ENCODE measurements at places on chromosomes 4 and X.

DNA sequence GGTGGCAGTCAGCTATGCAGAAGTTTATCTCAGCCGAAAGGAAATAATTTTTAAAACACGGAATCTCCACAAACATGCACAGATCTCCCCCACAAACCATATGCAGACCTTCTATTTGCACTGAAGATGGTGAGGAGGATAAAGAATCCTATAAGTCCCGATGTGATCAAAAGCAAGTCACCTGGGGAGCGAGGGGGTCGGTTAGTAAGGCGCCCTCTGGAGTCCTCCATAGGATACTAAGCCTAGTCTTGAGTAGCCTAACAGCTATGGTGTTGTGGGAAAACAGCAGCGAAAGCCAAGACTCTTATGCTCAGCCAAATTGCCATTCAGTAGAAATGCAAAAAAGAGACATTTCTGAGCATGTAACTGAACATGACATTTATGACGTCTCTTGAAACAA, 210.9 kb downstream of the FRMPD4 start:
- DNase-seq = no peak

DNA sequence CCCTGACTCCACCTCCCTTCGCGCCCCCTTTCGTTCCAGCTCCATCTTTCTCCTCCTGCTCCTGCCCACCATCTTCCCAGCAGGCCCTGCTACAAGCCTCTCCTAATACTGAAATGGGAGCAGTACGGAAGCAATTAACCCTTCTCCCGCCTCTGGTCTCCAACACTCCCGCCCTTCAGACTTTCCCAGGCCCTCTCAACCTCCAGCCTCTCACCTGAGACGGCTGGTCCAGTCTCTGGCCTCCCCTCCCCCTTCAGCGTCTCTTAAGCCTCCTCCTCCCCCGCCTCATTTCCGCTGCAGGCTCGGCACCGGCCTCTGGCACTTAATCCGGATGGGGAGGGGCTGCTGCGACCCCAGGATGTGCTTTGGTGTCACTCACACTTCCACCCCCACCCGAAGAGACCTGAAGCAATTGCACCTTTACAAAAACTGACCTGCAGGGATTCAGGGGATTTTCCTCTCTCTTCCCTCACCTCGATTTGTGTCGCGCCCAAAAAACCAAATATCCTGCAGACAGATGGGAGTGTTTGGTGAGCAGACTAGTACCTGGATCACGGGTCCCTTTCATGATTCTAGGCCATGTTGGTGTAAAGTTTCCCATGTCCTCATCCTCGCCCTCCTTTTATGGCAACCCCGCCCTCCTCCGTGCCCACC, 657 bp downstream of the TCEAL8 start:
- peak; percentile 27 for DNase-seq

DNA sequence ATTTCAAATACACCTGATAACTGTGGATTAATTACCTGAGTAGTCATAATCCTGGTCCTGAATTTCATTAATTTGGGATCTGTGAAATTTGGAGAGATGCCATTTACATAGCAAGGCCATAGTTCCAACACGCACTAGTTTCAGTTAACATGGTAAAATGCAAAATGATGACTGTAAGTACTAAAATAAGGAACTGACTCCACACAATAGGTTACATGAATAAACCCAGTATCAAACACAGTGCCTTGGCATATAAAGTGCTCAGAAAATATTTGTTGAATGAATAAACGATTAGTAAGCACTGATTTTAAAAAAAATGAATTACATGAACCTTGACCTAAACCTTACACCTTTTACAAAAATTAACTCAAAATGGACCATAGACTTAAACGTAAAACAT, 9.0 kb downstream of the FBXO8 start:
- no peak for DNase-seq

- no peak for DNase-seq
Observed at GRCh38 chr4:140116442-140117104, 37.4 kb downstream of the MAML3 start.

- no peak for DNase-seq
Observed at GRCh38 chrX:97987979-97988378, 1104.3 kb downstream of the RPA4 start.

DNA sequence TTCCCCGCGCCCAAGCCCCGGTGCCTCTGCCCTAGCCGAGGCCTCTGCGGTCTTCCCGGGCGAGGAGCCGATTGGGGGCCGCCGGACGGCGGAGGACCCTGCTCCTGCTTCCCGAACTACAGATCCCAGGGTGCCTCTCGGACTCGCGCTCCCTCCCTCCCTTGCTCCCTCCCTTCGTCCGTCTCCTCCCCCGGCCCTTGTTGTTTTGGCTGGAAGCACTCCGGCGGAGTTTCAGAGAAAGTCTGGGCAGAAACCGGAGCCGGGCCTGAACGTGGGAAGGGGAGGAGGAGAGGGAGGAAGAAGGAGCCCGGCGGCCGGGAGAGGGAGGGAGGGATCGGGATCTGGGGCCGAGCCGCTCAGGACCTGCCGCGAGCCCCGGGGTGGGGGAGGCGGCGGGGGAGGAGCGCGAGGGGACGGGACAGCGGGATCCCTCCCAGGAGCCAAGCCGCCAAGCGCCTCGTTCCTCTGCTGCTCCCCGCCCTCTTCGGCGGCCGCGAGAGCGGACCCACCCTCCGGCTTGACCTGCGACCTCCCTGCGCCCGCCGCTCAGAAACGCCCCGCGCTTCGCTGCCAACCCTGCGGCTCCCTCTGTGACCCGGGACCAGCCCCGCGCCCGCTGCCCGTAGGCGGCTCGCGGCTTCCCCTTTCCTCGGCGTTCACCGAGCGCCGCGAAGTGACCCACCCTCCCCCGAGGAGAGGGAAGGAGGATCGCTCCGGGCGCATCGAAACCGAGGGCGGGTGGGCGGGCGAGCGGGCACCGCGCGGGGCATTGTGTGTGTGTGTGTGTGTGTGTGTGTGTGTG, 496 bp upstream of the GAB1 start:
- DNase-seq = peak; percentile 56

GRCh38 chr4:143407474-143407873, 70.8 kb downstream of the GAB1 start:
- no peak for DNase-seq

GRCh38 chr4:30865691-30866090, 145.5 kb downstream of the PCDH7 start:
- no peak for DNase-seq

GRCh38 chr4:123941306-123941705, 544.7 kb downstream of the SPRY1 start:
- DNase-seq = no peak

- no peak for DNase-seq
Observed at GRCh38 chr4:158894826-158895225, 126.0 kb downstream of the FNIP2 start.

GRCh38 chr4:36651253-36651652, 369.8 kb downstream of the DTHD1 start:
- DNase-seq = no peak

DNA sequence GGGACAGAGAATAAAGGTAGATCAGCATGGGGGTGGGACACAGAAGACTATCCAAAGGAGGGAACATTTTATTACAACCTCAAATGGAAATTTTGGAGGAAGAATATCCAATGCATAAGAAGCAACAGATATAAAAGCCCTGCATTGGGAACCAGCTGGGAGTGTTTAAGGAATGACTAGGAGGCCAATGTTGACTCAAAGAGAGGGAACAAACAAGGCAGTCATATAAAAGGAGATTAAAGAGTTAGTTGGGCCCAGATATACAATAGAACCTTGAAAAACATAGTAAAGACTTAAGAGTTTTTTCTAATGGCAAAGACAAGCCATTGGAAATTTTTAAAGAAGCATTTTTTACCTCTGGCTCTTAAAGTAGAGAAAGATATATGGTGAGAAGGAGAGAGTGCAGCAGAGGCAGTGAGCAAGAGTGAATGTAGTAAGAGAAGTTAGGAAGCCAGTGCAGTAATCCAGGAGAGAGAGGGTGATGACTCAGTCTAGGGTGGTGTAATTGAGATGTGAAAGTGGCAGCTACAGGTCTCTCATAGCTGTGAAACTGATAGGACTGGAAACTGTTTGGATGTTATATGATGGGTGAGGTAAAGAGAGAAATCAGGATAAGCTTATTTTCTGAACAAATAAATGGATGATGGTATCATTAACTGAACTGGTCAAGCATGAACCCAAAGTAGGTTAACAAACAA, 182.2 kb upstream of the ATOH1 start:
- DNase-seq = no peak

DNA sequence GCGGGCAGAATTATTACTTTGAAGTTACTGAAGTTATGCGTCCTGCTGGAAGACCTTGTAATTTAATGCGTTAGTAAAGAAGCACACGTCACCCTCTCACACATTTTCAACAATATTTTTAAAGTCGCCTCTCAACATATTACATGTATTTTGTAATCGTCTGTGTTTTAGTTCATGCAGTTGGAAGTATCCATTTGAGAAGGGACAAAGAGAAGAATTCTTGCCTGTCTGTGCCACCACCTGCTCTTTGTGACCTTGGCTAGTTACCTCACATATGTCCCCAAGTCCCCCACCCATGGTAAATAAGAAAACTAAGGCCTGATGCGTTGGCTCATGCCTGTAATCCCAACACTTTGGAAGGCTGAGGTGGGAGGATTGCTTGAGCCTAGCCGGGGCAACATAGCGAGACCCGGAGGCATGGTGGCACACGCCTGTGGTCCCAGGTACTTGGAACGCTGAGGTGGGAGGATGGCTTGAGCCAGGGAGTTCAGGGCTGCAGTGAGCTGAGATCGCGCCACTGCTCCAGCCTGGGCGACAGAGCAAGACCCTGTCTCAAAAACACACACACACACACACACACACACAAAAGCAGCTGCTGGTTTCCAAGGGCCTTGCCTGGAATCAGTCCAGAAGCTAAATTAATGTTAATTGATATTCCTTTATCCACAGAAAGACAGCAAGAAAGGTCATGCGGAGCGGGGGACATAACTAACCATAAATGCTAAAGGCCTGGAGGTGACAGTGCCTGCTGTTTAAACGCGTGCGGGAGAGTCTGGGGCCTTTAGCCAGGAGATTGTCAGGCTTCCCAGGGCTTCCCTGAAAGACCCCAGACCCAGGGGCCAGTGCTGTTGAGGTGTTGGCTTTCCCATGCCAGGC, 811 bp downstream of the TMEM187 start:
- no peak for DNase-seq

DNA sequence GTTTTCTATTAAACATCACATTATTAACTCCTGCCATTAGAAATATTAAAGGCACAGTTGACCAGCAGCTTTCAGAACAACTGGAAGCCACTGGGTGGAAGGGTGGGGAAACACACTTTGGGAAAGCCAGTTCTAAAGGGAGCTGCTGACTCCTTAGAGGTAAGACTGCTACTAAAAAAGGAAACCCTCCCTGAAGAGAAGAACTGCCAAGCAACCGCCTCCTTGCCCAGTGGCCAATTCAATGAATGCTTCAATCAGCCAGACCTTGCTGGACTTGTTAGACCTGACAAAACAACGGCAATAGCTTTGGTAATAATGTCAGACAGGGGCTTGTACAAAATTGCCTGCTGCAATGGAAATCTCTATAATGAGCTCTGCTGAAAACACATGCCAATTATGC, 15.6 kb downstream of the OPHN1 start:
- no peak for DNase-seq

GRCh38 chr4:25823632-25824031, 39.2 kb downstream of the SEL1L3 start:
- DNase-seq = no peak

DNA sequence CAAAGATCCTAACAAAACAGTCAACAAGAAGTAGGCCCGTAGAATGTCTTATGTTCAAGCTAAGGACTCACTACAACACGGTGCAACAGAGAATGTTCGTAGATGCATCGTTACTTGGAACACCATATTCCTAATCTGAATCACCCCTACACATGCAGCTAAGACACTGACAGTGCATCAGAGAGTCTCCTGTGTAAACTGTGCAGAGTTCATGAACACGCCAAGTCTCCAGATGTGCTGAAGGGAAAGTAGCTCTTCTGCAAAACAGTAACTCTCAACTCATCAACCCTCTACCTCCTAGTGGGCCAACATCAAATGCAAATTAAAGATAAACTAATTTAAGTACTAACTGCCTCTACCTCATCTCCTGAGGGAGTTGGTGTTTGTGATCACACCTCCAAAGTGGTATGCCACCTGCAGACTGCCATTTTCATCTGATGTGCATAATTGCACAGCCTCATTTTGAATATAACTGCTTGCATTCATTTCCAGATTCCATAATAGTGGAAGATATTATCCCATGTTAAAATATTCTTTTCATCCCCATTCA, 73.5 kb downstream of the MOSPD2 start:
- no peak for DNase-seq

- no peak for DNase-seq
Observed at GRCh38 chrX:48540480-48540879, 966 bp downstream of the TBC1D25 start.

- DNase-seq = no peak
Observed at GRCh38 chr4:85708468-85708867, 233.5 kb downstream of the ARHGAP24 start.

DNA sequence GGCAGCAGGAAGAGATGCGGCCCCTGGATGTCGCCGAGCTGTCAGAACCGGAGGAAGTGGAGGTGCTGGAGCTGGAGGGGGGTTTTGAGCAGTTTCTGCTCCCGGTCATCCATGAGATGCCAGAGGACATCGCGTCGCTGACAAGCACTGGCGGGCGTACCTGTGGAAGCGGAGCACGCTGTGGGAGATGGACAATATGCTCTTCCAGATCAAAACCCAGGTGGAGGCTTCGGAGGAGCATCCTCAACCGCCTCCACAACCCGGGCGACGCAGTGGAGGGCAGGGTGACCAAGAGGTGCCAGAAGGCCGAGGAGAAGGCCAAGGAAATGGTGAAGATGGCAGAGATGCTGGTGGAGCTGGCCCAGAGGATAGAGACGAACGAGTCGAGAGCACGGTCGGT, 7.6 kb upstream of the CCNQ start:
- no peak for DNase-seq

DNA sequence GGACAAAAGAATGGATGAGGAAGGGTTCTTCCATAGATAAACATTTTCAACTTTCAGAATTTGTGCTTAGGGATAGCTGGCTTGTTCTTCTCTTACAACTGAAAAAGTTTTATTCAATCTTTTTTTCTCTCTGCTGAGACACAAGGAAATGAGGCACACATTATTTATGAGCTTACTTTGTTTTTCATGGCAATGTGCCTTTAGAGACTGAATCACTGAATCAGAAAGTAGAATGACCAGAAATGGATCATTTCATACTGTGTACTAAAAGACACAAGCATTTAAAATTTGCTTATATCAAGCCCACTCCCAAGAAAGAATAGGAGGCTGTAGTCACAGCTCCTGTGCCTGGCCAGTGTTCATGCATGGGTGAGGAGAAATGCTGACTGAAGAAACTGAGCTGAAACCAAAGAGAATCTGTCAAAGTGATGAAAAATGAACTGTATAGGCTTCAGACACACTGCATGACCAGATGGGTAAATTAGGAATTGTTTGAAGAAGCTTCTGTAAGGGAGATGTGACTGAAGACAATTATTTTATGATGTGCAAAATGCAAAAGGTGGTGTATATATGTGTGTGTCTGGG, 413.8 kb downstream of the RAPGEF2 start:
- no peak for DNase-seq

DNA sequence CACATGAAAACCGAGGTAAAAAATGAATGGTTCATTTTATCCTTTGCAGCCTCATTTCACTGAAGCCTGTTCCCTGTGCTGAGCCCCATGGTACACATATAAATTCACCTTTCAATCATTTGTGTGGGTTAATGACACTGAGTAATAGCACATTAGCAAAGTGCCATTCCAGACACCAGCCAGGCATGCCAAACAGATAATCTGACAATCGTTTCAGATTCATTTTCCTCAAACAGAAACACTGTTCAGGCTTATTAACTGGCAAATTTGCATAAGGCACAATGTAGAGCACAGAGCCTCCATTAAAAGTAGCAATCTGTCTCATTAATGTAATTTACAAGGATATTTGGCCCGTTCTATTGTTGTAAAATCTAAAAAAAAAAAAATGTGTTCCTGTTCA, 76.2 kb downstream of the UNC5C start:
- no peak for DNase-seq
